HTR-8/SVneo (cell line): ENCODE measurements at places on chromosomes 7 and 10.

GRCh38 chr7:28106321-28106829 is 74.2 kb downstream of the JAZF1 start:
- DNase-seq: no peak

DNA sequence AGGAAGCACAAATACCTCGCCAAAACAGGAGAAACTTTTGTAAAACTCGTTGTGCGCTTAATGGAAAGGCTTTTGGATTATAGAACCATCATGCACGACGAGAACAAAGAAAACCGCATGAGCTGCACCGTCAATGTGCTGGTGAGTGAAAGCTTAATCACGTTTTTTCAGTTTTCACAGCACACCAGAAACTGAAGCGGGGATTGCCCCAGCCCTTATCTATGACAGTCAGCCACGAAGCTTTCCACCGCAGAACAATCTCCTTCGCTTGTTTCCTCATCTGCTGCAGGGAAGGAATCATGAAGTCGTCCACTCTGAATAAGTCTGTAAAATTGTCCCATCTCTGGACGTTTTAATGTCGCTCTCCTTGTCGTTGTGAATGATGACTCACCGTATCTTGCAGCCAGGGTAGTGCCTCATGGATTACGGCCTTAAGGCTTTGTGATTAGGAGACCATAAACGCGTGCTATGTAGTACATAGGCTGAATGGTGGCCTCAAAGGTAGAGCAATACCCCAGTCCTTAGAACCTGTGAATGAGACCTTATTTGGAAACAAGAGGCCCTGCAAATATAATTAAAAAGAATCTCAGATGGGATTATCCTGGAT is 174.9 kb upstream of the NPS start:
- DNase-seq: no peak

DNA sequence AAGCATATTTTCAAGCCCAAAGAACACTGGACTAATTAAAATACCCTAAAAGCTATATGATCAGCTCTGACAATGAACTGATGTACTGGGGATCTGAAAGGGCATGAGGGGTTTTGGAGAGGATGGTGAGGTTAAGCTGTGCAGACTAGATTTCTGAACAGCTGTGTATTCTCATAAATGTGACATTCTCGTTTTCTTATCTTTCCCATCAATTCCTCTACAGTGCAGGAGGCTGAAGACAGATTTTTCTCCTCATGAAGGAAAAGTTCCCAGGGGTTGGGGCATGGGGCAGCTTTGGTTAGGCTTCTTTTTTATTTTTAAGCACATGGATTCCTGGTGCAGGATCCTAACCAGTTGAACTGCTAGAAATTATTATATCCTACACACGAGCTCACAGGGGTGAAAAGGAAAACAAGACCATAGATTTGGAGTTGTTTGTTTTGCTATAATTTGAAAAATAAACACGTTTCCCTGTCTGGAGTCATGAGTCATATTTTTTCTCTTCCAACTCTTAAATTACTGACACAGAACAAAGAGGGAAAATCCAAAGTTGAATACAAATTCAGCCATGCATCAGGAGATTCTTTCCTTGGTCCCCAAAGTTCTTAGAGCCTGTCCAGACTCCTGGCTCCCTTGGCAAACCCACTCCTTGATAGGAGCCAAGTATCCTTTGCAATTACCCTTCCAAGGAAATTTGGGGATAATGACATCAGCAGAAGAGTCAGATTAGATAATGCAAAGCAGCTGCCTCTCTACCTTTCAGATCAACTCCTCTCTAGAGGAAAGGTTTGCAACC is 147.7 kb upstream of the NPVF start:
- DNase-seq: no peak

DNA sequence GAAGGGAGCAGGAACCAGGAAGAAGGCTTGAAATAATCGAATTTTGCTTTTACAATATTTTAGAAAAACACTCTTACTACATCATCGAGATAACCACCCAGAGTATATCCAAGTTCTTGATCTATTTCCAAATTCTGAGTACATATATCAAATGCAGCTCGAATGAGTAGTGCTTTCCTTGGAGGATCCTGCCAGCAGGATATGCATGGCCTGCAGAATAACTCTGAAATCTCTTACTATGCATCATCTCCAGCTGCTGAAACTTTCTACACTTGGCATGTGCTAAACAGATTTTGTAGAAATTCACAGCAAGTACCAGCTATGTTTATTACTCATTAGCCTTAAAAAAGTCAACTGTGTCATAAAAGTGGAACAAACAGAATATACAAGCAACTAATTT is 44.0 kb upstream of the ANK3 start:
- no peak for DNase-seq

DNA sequence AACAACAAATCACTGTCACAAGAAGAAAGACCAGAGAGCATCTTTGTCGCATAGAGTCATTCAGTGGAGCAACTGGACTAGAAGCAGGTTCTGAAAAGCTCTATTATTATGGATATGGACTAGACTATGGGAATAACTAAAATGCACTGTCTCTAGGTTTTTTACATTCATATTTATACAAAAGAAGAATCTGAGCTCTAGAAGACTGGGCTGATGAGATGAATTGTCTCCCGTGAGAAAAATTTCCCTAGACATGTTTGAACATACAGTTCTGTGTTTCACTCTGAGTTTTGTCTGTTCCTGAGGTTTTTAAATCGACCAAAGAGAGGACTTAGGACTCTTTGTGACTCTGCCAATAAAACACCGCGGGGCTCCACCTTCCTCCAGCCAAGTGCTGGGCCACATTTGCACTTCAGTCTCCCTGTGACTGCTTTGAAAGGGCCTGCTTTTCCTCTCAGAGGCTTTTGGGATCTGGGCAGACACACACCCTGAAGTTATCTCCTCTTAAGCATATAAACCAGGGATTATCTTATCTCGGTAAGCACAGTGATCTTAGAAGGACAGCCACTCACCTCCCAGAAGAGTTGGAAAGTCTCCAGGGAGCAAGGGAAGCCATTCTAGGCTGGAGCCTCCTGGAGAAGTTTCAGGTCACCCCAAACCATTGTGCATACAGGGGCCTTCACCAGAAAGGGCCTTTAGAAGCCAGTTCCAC is 101.0 kb upstream of the JCAD start:
- DNase-seq: no peak

GRCh38 chr10:7301006-7301778 is 109.6 kb downstream of the SFMBT2 start:
- DNase-seq: no peak
